ENCODE measurements at places on chromosomes 13 and 19.

DNA sequence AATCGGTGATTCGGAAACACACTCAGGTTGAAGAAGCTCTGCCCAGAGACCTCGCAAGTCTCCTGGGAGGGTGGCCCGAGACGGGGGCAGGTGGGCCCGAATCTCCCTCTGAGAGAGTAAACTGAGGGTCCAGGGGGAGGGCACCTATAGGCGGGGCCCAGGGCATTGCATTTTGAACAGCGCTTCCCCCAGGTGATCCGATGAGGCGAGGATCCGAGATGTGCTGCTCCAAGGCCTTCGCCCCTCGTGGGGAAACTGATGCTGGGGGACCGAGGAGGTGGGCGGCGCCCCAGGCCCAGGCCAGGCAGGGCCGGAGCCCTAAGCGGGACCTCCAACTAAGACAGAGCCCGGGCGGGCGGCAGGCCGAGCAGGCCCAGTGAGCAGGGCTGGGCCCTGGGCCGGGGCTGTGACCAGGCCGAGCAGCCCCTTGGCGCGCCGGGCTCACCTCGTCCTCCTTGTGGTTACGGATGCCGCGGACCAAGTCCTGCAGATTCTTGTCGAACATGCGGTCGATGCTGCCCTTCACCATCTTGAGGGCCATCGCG is 500 bp downstream of the AP3D1 start:
- peak; percentile 49 for DNase-seq

DNA sequence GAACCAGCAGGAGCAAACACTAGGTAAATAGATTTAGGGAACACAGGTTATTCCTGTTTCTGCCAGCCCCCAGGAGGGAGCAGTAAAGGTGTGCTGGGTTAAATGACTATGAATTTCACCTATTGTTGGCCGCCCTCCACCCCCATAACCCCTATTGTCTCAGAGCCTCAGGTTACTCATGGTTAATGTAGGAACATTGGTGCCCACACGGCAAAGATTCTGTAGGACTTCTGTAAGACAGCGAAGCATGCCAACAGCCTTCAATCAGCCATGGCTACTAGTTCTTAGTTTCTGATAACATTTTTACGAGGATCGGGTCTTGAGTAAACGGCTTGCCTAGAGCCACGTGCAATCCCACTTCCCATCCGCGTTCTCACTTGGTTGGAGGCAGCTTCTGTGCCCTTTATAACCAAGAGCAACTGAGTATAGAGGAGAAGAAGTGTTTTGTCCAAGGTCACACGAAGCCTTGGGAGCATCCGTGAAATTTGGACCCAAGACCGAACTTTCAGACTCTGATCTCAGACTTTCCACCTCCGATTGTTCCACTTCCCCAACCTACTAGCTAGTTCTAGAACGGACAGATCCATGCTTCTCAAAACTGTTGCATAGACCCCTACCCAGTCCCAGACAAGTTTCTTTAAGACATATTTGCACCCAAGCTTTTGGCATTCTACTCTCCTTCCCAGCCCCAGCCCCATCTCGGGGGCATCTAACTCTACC is 5.1 kb upstream of the CACNG8 start:
- DNase-seq = no peak

DNA sequence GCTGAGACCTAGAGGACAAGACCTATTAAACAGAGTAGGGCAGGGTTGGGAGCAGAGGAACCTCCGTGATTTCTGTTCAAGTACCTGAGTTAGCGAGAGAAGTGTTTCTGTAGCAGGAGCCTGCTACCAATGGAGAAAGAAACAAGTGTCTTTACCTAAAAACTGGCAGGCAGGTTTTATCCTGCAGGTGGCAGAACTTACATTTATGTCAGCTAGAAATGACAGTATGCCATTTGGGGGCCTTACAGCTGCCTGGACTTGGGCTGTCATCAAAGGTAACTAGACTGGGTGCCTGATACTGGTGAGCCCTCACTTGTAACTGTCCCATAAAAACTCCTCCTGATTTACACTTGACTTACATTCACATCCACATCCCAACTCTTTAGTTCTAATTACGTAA is 185.3 kb upstream of the MIR17HG start:
- no peak for DNase-seq

- no peak for DNase-seq
These were observed at the start of gene ATP4B for GRCh38 chr13:113657851-113658741. TSS of gene ATP4B (minus strand) at chr13:113658198. CDS start at chr13:113658144, 54 bp downstream.

- no peak for DNase-seq
These were observed 437.0 kb downstream of the SUCLA2 start for GRCh38 chr13:47564041-47564440.

DNA sequence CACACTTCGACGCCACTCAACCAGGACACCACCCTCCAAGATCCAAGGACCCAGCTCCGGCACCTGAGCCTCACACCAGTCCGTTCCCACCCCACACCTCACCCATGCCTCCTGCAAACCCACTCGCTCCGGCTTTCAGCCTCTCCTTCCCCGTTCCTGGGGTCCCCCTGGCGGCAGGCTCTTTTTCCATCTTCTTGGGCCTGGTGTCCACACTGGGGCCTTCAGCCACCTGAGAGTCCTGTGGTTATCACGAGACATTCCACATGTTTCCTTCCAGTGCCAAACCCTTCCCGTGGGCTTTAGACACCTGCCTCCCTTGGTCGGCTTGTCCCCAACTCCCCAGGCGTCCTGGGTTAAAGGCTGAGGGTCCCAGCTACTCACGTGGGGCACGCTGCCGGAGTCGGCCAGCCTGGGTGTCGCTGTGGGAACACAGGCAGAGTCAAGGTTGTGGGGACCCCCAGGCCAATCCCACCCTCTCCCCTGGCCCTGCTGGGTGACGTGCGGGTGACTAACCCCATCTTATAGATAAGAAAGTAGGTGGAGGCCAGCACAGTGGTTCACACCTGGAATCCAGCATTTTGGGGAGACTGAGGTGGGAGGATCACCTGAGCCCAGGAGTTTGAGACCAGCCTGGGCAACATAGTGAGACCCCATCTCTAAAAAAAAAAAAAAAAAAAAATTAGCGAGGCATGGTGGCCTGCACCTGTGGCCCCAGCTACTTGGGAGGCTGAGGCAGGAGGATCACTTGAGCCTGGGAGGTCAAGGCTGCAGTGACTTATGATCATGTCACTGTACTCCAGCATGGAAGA is 1.9 kb downstream of the JSRP1 start:
- peak; percentile 81 for DNase-seq

GRCh38 chr19:35029737-35030256 is 473 bp upstream of the SCN1B start:
- no peak for DNase-seq

DNA sequence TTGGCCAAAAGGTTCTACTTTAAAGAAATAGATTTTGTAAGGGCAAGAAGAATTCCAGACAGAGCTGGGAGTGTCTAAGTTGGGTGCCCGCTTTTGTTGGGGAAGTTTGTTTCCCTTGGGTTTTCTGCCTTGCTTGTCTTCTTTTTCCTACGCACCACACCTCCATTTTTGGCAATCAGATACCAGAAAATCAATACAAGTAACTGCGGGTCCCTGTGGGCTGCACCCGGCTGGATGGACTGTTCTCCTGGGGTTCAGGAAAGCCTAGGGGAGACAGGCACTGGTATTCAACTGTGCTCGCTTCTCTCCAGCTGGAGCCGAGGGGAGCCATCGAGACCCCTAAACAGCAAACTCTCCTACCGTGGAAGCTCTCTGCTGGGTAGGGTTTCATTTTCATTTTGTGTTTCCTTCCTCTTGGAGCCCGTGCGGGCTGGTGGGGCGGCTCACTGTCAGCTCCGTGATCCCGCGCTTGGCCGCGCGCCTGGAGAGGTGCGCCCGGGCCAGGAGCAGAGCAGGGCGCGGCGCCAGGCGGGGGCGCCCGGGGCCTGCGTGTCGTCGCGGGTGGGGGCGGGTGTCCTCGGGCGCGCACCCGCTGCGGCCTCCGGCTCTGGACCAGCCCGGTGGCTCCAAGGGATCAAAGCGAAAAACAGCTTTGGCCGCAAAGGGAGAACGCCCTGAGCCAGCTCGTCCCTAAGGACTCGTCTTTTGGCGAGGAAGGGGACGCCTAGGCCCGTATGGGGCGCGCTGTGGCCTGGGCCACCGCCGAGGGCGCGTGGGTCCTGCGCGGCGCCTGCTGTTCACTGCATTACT is 347.2 kb downstream of the ZNF536 start:
- peak; percentile 74 for DNase-seq

- no peak for DNase-seq
These were observed 262.8 kb downstream of the FOXO1 start for GRCh38 chr13:40403509-40404241.

DNA sequence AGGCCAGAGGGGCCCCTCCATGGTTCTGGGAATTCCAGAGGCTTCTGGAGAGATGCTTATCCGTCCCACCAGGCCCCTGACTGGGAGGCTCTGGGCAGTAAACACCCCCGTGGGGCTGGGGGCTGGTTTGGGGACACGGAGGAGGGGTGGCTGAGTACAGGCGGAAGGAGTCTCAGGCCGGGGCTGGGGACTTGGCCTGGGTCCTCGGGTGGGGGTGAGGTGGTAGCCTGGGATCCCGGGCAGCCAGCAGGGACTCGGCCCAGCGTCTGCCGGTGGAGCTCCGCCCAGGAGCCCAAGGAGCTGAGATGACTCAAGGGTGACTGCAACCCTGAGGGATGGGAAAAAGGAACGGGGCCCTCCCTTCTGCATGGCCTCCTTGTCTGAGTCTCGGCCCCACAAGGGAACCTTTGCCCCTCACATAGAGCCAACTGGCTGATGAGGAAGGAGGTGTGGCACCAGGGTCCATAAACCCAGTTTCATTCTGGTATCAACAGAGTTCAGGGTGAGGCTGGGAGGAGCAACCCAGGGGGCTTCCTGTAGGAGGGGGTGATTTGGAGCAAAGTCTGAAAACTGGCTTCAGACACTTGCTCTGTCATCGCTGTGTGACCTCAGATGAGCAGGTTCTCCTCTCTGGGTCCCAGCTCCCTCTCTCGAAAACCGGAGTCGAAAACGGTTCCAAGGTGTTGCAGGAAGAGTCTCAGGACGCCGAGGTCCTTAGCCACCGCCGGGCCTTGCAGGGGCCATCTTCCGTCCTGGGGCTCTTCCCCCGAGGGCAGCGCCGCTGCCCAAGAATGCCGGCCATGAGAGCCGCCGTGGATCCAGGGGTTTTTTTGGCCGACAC is 809 bp downstream of the MISP start:
- peak; percentile 89 for DNase-seq

- no peak for DNase-seq
These were observed 181.3 kb downstream of the KDM4B start for GRCh38 chr19:5149932-5150901.

DNA sequence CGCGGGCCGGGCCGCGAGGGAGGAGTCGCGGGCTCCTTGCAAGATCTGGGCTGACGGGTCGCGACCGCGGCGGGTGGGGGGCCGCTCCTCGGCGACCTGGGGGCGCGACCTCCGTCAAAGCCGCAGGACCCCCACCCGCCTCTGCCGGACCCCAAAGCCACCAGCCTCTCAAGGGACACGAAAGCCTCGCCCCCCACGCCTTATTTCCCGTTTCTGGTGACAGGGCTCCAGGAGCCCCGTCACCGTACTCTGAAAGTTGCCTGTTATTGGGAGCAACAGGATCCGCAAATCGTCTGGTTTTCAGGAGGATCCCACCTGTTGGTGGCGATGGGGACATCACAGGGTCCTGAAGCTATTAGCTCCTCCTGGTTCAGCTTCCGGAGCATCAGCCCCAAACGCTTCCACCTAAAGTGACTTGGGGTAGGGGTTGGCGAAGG is 530 bp downstream of the MAU2 start:
- DNase-seq = peak; percentile 41

DNA sequence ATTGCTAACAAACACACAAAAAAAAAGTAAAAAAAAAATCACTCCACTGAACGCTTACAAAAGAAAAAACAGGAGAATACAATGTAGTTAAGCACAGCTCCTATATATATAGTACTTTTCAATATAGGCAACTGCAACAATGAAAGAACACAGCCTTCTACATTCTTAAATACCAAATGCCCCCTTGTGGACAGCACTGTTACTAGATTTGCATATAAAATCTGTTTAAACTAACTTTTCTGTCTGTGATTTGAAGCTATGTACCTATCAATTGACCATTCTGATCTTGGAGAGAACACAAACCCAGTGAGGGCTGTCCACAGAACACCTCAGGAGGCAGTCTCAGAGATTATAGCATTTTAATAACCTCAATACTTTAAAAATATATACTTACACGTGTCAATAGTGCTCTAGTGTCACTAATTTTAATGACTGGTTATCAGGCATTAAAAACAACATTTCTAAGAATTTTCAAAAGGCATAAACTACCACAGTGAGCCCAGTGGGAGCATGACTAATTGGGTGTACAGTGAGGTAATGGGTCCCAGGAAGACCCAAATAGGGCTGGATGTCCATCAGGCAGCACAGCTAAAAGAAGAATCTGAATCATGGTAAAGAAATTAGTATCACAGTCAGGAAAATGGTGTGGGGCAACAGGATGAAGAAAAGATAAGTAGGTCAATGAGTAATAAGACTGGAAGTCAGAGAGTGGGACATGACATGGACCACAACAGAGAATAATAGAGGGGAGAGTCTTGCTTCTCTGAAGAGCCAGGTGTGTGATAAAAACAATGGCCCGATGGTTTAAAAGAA is 22.2 kb downstream of the CCDC169 start:
- peak; percentile 83 for DNase-seq

- DNase-seq = no peak
These were observed 10.5 kb upstream of the GJA3 start for GRCh38 chr13:20171364-20171763.

- DNase-seq = no peak
These were observed 63.6 kb downstream of the ZNF44 start for GRCh38 chr19:12230751-12231733.

DNA sequence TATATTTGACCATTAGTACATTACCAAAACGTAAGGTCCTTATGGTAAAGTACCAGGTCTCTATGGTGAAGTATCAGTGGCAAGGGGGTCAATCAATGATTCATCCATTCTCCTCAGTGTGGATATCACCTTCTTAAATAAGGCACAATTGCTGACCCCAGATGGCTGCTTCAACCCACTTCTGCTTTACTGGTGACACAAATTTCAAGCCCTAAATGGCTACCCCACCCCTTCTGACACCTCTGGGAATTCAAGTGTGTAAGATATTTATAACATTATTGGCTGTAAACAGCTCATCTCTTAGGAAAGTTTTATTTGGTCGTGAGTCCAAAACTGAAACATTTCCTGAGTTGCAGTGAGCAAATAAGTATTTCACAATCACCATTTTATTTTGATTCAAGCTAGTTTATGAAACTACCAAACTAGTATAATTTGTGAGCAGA is 7.9 kb upstream of the WBP4 start:
- DNase-seq = no peak

- DNase-seq = no peak
These were observed 157.5 kb upstream of the ZNF536 start for GRCh38 chr19:30214651-30215051.

GRCh38 chr19:9834726-9835506 is at the start of gene PIN1:
TSS of gene PIN1 (plus strand) at chr19:9835318. CDS start at chr19:9835345, 27 bp downstream.
- peak; percentile 100 for DNase-seq

GRCh38 chr19:5130371-5131030 is 161.6 kb downstream of the KDM4B start:
- DNase-seq = no peak

DNA sequence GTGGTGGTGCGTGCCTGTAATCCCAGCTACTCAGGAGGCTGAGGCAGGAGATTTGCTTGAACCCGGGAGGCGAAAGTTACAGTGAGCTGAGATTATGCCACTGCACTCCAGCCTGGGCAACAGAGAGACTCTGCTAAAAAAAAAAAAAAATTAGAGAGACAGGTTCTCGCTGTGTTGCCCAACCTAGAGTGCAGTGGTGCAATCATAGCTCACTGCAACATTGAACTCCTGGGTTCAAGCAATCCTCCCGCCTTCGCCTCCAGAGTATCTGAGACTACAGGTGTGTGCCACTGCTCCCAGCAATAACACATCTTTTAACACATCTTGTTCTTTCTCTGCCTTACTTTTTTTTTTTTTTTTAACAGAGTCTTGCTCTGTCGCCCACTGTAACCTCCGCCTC is 32.7 kb downstream of the CLEC17A start:
- no peak for DNase-seq
